ENCODE measurements at places on chromosomes 2 and 18. TPM values are rescaled to one million over a fixed set of nuclear protein-coding genes. Genes with fewer than 3 reads are reported as not detected.
A peak's percentile ranks its signal among the peaks of the same experiment; 100 is the strongest.

- no peak for DNase-seq
Measured at GRCh38 chr2:8389431-8390108, 292.3 kb upstream of the ID2 start.

GRCh38 chr18:76708071-76708721 is 114.2 kb upstream of the ZNF236 start:
- DNase-seq = no peak

GRCh38 chr2:11325961-11326676 is 18.3 kb downstream of the ROCK2 start:
- no peak for DNase-seq

PRSS56 gene
- not detected for total RNA-seq

DNA sequence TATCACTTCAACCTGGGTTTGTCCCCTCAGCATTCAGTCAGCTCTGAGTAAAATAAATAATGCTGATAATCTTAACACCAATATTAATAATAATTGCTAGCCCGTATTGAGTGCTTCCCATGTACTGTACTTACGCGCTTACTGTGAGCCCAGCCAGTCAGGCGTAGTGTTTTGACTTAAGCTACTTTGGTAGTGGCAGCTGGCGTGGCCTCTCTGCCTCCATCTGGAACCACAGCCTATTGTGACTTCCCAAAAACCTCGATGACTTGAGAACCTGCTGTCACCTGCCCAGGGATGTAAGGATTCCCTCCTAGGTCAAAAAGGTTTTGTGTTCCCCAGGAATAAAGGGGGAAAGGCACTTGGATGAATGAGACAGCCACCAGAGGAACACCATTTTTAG is 53.2 kb downstream of the SUMO1 start:
- DNase-seq = no peak

REG1A gene
- total RNA-seq = not detected

RGPD3 gene
- total RNA-seq = not detected

DNA sequence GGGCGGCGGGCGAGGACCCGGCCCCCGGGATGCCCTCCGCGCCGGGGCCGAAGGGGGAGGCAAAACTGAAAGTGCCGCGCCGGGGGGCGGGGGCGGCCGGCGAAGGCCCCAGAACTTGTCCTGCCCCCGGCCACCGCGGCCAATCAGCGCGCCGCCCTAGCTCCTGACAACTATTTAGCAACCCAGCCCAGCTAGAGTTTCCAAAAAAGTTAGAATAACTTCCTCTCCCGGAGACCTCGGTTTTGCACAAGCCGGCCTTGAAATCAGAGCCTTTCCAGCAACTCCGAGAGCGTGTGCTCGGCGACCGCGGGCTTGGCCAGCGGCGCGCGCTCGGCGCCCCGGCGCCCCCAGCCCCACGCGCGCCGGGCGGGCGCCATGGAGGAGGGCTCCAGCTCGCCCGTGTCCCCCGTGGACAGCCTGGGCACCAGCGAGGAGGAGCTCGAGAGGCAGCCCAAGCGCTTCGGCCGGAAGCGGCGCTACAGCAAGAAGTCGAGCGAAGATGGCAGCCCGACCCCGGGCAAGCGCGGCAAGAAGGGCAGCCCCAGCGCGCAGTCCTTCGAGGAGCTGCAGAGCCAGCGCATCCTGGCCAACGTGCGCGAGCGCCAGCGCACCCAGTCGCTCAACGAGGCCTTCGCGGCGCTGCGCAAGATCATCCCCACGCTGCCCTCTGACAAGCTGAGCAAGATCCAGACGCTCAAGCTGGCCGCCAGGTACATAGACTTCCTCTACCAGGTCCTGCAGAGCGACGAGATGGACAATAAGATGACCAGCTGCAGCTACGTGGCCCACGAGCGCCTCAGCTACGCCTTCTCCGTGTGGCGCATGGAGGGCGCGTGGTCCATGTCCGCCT is at the start of gene TWIST2:
TWIST2 (plus strand) TSS at position 245 of the 850 bp plus-strand sequence; CDS start at position 376, 131 bp downstream.
- DNase-seq = peak; percentile 78

Measured in mammary epithelial cell (primary cell).